ENCODE measurements at places on chromosomes 11 and 22.

- DNase-seq: no peak
Measured at GRCh38 chr22:44139773-44140172, 41.0 kb upstream of the PARVG start.

DNA sequence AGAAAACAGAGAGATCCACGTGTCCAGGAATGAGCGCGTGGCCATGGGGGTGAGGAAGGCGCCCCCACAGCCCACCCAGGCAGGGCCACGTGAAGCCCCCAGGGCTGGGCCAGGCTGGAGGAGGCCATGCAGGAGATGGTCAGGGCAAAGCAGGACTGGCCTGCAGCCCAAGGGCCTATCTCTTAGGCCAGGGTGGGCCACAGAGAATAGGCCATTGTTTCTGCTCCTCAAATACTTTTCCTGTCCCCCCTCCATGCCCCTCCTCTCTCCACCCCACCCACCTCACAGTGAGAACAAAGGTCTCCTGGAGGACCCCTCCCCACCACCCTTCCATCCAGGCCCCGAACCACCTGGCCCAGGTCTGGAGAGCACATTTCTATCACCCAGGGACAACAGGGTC lies 8.3 kb upstream of the CDC42EP1 start:
- no peak for DNase-seq

- DNase-seq: no peak
Measured at GRCh38 chr22:39482768-39483167, 19.3 kb upstream of the MIEF1 start.

GRCh38 chr11:118911880-118912741 lies 13.6 kb downstream of the BCL9L start:
- peak; percentile 82 for DNase-seq

GRCh38 chr22:35231585-35232084 lies 25.7 kb upstream of the HMGXB4 start:
- peak; percentile 90 for DNase-seq

- no peak for DNase-seq
Measured at GRCh38 chr11:71929491-71929890, 645 bp downstream of the RNF121 start.

GRCh38 chr11:100918551-100919500 lies 210.8 kb downstream of the PGR start:
- no peak for DNase-seq

DNA sequence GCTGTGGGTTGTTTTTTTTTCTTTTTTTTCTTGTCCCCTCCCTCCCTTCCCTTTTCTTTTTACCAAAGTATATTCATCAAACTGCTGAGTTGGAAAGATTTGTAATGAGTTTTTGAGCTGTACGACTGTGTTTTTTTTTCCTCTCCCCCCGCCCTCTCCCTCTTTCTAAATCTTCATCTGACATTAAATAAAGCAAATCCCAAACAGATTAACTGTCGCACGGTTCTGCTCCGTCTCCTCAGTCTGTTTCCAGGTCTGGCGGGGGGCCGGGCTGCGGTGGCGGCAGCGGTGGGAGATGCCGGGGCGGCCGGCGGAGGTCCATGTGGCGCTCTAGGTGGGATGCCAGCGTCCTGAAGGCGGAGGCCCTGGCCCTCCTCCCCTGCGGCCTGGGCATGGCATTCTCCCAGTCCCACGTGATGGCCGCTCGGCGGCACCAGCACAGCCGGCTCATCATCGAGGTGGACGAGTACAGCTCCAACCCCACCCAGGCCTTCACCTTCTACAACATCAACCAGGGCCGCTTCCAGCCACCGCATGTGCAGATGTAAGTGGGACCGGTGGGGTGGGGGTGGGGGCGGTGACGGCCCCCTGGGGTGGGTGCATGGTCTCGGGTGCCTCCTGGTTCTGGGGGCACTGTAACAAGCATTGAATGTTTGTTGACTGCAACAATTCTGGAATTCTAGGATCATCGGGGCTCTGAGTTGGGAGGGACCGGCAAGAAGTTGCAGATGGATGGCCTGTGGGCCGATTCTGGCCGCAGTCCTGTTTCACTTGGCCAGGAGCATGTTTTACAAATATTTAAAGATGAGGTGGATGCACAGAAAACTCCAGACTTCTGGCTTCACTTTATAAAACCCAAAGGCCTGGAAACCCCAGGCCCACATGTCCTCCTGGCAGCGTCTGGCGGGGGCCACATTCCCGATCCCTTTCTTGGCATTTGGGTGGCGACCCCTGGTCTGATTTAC lies 13.1 kb downstream of the MPPED1 start:
- DNase-seq: no peak

- no peak for DNase-seq
Measured at GRCh38 chr11:10699072-10699471, 5.5 kb upstream of the IRAG1 start.

- DNase-seq: no peak
Measured at GRCh38 chr11:32018672-32019071, 72.2 kb upstream of the RCN1 start.

DNA sequence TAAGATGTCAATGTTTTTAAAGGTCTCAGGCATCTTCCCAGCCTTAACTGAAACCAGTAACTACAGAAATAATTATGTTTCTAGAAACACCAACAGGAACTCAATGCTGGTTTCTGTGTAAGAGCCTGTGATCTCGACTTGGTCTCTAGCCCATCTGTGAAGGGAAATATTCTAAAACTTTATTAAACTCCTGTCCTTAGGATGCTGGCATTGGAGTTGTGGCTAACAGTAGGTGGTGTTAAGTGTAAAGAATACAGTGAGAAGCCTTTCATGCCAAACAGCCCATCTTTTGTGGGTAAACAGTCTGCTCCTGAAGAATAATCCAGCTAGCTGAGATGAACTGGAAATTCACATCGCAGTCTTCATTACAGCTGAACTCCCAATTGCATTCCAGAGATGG lies 133.2 kb downstream of the ADAMTS15 start:
- no peak for DNase-seq

DNA sequence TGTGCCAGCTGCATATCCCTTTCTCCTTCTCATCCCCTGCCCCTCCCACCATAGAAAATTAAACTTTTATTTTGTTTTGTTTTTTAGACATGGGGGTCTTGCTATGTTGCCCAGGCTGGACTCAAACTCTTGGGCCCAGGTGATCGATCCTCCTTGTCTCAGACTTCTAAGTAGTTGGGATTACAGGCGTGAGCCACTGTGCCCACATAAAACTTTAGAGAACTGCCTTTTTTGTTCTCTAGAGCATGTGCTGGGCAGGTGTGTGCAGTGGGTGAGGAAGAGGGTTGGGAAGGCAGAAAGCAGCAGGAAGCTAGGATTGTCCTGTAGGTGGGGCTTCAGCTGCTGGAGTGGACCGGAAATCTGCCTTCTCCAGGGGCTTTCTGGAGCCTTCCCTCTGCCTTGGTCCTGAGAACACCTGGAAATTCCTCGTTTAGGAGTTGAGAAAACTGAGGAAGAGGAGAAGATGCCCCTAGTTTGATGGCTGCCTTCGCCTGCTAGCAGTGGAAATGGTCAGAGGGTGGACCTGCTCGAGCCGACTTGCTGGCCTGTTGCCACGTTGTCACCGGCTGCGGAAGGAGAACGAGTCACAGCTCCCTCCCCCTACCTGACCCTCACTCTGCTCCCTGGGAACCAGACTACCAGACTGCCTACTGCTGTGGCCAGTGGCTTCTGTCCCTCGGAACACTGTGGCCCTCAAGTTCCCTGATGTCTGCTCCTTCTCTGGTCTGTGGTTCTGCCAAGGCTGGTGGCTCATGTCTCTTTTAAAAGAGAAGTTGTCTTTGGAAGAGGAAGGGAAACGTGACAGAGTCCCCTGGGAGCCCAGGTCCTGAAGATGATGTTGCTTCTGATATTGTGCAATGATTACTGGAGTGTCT lies 4.0 kb downstream of the ST14 start:
- DNase-seq: no peak

DNA sequence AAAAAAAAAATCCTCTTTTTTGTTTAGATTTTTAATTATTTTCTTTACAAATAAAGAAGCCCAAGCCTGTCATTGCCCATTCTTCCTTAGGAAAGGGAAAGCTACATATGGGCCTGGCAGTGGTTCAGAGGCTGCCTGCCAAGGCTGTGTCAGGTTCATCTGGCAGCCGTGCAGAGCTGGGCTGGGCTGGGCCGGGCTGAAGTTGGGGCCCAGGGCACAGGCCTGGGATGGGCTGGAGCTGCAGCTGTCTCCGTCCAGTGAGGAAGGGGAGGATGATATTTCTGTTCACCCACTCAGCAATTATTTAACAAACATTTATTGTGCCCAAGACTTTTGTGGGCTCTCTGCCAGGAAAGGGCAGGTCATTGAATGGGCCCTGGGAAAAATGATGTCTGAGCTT lies 4.6 kb downstream of the PRR5L start:
- no peak for DNase-seq

GRCh38 chr11:121571506-121571905 lies 118.7 kb upstream of the SORL1-AS1 start:
- DNase-seq: no peak

GRCh38 chr11:134224710-134225664 lies 516 bp downstream of the VPS26B start:
- peak; percentile 85 for DNase-seq

GRCh38 chr11:44466531-44467205 lies 98.8 kb upstream of the CD82 start:
- DNase-seq: no peak

GRCh38 chr11:71991494-71991893 lies 7.2 kb upstream of the IL18BP start:
- DNase-seq: no peak

DNA sequence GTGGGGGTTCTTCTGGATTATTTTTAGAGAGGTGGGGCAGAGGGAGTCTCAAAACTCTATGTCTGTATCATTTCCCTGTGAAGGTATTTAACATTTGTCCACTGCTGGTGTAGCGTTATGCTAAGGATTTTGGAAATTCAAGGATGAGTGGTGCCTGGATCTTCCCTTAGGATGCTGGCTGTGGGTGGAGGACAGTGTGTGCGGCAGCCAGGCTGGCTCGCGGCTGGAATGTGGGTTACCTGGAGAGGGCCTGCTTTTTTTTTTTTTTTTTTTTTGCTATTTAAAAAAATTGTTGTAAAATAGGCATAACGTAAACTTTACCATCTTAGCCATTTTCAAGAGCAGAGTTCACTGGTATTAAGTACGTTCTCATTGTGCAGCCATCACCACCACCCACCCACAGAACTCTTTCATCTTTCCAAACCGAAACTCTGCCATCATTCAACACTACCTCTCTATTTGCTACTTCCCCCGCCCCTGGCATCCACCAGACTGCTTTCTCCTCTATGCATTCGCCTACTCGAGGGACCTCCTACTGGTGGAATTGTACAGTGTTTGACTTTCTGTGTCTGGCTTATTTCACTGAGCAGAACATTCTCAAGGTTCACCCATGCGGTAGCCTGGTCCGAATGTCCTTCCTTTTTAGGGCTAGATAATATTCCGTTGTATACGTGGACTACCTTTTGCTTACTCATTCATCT lies 67.1 kb downstream of the PARVB start:
- peak; percentile 23 for DNase-seq

GRCh38 chr11:27089746-27090145 lies 49.1 kb downstream of the BBOX1 start:
- no peak for DNase-seq

GRCh38 chr11:104956528-104956927 lies 11.8 kb downstream of the CASP4 start:
- DNase-seq: no peak

- no peak for DNase-seq
Measured at GRCh38 chr11:112460141-112460540, 199.5 kb upstream of the PLET1 start.

GRCh38 chr22:35312198-35313059 lies 12.7 kb downstream of the TOM1 start:
- DNase-seq: no peak

GRCh38 chr11:70068345-70068744 lies 9.8 kb upstream of the ANO1 start:
- no peak for DNase-seq

- peak; percentile 100 for DNase-seq
Measured at GRCh38 chr11:64916775-64917662, at the start of gene ATG2A. TSS of gene ATG2A (minus strand) at chr11:64917209. CDS start at chr11:64917135, 74 bp downstream.

DNA sequence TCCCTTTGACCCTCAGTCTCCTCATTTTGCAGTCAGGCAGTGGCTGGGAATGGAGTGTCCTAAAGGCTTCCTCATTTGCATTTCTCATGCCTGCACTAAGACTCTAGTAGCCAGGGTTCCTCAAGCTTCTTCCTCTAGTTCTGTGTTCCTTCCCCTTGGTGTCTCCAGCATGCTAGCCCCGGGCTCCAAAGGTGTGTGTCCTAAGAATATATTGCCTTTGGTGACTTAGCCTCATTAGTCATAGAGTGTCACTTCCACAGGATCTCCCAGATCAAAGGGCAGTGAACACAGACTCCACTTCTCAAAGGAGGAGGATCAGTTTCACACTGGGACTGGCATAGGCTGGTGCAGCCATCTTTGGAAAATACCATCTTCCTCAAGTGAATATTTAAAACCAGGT lies 21.4 kb upstream of the ACER3 start:
- no peak for DNase-seq

Data from erythroblast (primary cell).